Frontal cortex (tissue), 4 donors: ENCODE measurements at places on chromosomes 12 and 14.

- no peak for DNase-seq
Observed at GRCh38 chr12:67484791-67485480, 163.6 kb upstream of the DYRK2 start.

GRCh38 chr14:59481871-59482540 is 2.2 kb downstream of the L3HYPDH start:
- DNase-seq = no peak

- no peak for DNase-seq
Observed at GRCh38 chr12:1857086-1857485, 36.7 kb downstream of the LRTM2 start.

GRCh38 chr14:91516663-91517388 is 6.7 kb upstream of the PPP4R3A start:
- no peak for DNase-seq

DNA sequence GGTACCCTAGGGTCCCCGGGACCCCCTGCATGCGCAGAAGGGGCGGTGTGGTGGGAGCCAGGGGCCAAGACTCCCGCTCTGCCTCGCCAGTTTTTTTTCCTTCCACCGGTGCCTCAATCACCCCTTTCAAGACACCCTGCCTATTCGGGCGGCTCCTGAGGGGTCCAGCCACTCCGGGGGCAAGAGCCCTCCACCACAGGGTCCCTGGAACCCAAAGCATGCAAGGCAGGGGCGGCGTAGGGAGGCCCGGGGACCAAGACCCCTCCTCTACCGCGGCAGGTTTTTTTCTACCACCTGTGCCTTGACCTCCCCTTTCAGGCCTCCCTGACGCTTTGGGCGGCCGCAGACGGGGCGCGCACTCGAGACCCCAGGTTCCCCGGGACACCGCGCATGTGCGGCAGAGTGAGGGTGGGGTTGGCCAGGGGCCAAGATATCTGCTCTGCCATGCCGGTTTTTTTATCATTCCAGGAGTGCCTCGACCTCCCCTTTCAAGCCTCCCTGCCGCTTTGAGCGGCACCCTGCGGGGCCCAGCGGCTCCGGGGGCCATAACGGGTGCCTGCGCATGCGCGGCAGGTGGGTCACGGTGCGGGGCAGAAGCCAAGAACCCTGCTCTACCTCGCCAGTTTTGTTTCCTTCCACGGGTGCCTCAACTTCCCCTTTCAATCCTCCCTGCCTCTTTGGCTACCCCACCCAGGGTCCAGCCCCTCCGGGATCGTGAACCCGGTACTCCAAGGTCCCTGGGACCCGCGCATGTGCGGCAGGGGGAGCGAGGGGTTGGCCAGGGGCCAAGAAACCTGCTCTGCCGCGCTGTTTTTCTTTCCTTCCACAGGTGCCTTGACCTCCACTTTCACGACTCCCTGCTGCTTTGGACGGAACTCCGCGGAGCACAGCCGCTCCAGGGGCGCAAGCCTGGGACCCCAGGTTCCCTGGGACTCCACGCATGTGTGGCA is 328.1 kb downstream of the ALG10 start:
- DNase-seq = peak; percentile 18

DNA sequence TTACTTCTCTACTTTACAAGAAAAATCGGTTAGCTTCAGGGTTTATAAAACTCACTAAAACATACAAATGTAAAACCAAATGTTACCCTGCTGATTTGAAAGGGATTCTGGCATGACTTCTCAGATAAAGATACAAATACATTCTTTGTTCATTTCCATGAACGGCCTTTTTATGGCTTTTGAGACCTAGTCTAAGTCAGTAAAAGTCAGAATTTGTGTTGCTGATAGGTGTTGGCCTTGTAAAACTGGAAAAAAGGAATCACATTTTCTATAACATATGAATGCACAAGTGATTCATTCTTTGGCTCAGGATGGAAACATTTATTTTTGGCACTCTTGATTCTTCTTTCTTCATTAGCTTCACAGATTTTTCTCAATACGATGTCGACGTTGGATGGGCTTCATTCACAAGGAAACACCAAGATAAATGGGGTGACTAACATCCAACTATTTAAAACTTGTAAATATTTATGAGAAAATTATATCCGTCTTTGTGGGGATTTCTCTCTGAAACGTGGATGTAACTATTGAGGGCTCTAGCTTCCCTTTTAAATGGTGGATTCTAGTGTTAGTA is 27.0 kb upstream of the CPM start:
- DNase-seq = no peak

- peak; percentile 6 for DNase-seq
Observed at GRCh38 chr14:75794615-75795038, 133.6 kb downstream of the TTLL5 start.

GRCh38 chr12:26832822-26833742 is at the start of gene ITPR2:
Gene ITPR2 (minus strand): TSS chr12:26833194. CDS start chr12:26832781, 413 bp downstream.
- peak; percentile 96 for DNase-seq

DNA sequence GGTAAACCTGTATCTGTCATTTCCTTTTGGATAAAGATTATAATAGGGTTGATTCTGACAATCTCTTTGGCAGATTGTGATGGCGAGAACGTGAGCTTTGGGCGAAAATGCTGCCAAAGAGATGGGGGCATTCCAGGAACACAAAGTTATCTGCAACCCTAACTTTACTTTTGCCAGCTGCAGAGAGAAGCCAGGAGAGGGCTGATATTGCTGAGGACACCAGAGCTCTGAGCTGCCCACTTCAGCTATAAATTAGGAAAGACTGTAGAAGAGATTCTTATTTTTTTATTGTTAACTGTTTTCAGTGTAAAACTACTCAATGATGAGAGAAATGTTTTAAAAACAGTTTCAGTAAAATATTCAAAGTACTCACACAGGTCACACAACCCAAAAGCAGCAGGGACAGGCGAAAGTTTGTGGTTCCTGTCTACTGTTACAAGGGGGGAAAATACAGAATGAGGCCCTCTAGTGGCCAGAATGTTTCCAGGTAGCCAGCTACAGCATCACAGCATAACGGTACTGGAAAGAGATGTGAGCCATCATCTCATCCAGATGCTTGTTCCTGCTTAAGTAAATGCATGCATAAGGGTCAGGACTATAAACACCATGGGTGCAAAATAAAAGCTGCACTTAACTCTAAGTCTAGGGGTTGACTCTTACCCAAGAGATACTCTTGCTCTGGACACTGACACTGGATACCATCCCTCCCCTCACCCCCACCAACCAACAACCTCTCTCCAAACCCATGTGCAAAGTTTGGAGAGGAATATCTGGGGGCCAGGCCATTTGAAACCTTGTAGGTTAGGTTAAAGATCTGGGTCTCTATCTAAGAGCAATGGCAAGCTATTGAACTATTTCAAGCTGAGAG is 498.4 kb downstream of the RMST start:
- no peak for DNase-seq

- DNase-seq = no peak
Observed at GRCh38 chr12:3020850-3021435, 56.2 kb upstream of the TSPAN9 start.

GRCh38 chr14:95946867-95947266 is 70.2 kb downstream of the TUNAR start:
- no peak for DNase-seq

- no peak for DNase-seq
Observed at GRCh38 chr14:91392623-91393303, 24.9 kb downstream of the CCDC88C start.

- no peak for DNase-seq
Observed at GRCh38 chr12:62763312-62763711, 171.6 kb downstream of the PPM1H start.

- no peak for DNase-seq
Observed at GRCh38 chr12:47870175-47870781, 34.5 kb downstream of the VDR start.

GRCh38 chr12:3170423-3171194 is 93.4 kb downstream of the TSPAN9 start:
- DNase-seq = no peak
